ENCODE measurements at places on chromosomes 5 and 9.

DNA sequence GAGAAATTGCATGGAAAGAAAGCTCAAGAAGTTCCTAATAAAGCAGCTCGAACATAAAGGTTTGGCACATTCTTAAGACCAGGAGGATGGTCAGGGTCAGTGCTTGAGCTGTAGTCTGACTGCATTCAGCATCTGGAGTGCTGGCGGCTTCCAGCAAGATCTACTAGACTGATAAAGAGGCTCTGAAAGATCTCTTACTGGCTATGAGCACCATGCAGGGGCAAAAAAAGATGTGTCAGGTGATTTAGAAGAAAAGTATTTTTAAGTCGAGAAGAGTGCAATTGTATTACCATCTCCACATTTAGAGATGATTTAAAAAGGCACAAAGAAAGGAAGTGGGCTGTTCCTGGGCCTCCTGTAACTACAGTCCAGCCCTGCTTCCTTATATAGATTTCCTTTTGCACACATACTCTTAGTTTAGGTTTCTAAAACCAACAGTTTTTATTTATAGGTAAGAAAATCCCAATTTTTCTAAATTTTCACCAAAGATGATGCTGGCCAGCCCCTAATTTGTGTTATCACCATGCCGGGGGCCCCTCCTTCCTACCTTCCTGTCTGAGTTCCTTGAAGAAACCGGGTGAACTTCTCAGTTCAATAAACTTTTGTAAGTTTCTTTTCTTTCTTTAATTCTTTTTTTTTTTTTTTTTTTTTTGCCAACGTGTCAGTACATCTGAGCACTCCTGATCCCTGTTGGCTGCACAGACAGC is 65.9 kb upstream of the PLPP1 start:
- ATAC-seq = no peak

DNA sequence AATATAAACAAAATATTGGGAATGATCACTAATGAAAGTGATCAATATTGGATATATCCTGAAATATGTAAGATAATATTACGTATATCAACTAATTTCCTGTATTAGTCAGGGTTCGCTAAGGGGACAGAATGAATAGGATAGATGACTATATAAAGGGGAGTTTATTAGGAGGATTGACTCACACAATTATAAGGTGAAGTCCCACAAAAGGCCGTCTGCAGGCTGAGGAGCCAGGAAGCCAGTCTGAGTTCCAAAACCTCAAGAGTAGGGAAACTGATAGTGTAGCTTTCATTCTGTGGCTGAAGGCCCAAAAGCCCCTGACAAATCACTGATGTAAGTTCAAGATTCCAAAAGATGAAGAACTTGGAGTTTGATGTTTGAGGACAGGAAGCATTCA is 561.1 kb downstream of the PRDM9 start:
- ATAC-seq = no peak

- no peak for ATAC-seq
Observed at GRCh38 chr5:79954620-79955019, 36.4 kb downstream of the MTX3 start.

DNA sequence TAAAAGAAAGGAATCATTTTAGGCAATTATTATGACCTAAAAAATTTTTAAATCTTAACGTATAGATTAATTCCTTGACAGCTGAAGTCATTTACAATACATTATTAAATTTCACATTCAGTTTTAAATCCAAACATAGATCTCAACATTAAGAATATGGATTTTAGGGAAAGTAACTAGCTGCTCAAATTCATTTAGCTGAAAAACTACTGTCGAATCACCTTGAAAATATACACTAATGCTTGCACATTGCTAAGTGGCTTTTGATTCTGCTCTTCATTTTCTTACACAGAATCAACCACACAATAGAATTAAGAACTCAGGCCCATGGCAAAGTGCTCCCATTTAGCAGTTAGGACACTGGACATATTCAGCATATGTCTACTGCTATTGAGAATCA is 454.2 kb downstream of the RAB3C start:
- ATAC-seq = no peak

GRCh38 chr9:79053598-79053997 is 518.2 kb upstream of the TLE4 start:
- ATAC-seq = no peak

DNA sequence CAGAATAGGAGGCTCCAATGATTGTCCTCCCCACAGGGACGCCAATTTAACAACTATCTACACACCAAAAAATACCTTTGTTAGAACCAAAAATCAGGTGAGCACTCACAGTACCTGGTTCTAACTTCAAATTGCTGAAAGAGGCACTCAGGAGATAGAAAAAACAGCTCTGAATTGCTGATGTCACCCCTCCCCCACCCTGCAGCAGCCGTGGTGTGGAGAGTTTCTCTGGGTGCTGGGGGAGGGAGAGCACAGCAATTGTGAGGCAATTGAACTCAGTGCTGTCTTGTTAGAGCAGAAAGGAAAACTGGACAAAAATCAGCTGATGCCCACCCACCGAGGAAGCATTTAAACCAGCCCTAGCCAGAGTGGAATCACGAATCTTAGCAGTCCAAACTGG is 41.8 kb downstream of the TNFSF8 start:
- ATAC-seq = no peak

DNA sequence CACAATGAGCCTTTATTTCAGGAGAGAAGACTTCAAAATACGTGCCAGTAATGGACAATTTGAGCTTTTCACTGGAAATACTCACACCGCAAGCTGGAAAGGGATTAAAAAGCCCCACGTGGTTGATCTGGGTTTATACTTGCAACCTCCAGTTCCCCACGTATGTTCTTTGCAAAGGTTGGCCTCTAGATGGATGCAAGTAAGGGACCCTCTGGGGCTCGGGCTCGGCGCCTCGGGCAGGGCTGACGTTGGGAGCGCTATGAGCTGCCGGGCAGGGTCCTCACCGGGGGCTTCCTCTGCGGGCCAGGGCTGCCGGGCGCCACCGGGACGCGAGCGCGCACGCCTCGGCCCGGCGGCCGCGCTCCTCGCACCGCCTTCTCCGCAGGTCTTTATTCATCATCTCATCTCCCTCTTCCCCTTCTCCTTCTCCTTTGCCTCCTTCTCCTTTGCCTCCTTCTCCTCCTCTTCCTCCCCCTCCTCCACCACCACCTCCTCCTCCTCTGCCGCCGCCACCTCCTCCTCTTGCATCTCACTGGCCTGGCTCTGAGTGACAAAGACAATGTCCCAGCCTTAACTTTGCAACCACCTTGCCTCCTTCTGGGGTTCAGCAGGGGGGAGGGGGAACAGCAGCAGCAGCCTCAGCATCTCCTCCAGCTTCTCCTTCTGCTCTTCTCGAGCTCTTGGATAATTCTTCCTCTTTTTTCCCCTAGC is 701 bp upstream of the ZNF462 start:
- no peak for ATAC-seq

GRCh38 chr9:128163027-128163515 is 3.0 kb downstream of the BBLN start:
- no peak for ATAC-seq
